ENCODE measurements at places on chromosomes 2 and 18. TPM values are rescaled to one million over a fixed set of nuclear protein-coding genes. Genes with fewer than 3 reads are reported as not detected.

- no peak overlapping the region for H3K27ac ChIP-seq
- no peaks in the 10 kb centered on the region for H3K27me3 ChIP-seq
- H3K36me3 ChIP-seq, result peaks cover 9% of the 10 kb centered on the region
- no peak for DNase-seq
- no peak overlapping the region for H3K4me3 ChIP-seq
These were observed 270.5 kb downstream of the ACTR3 start for GRCh38 chr2:114160263-114160981.

DNA sequence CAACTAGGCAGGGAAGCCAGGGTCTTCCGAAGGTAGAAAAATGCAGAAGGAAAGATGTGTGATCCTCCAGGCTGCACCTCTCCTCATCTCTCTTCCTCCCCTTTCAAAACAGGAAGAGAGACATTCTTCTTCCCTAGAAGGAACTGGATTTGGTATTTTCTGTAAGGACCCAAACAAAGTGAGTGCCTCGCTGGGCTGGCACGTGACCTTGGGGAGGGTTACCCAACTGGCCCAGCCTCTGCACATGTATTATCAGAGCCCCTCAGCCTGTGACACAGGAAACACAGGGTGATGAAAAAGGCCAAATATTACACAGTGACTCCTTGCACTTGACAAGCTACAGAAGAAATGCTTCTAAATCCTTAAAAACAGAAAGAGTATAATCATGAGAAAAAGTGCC lies 2.3 kb downstream of the HJURP start:
- H3K4me3 ChIP-seq, result peak overlapping the region; percentile 95
- peaks cover 55% of the 10 kb centered on the region for H3K36me3 ChIP-seq
- peaks cover 2% of the 10 kb centered on the region for H3K4me1 ChIP-seq
- no peak overlapping the region for H3K27ac ChIP-seq
- no peaks in the 10 kb centered on the region for H3K27me3 ChIP-seq

GRCh38 chr2:100178085-100178788 lies 35.8 kb upstream of the AFF3 start:
- peaks cover 3% of the 10 kb centered on the region for H3K4me1 ChIP-seq
- H3K27me3 ChIP-seq, result no peaks in the 10 kb centered on the region
- H3K4me3 ChIP-seq, result no peak overlapping the region
- no peaks in the 10 kb centered on the region for H3K36me3 ChIP-seq
- peak; percentile 88 for DNase-seq

DNA sequence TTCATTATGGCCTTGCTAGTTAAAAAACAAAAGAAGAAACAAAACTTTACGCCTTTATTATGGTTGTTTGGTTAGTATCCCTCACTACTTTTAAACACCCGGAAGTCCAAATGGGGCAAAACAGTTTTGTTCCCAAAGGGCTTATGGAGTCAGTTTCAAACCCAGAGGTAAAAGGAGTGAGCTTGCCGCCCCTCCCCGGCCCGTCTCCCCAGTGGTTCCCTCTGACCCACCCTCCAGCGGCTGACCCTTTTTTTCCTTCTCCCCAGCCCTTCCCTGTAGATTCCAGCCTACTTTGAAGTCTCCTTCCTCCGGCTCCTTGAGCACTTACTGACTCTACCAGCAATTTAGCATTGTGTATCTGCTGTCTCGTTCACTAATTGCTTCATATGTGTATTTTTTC lies 209.2 kb downstream of the ICOS start:
- H3K27ac ChIP-seq, result no peak overlapping the region
- DNase-seq, result no peak
- no peak overlapping the region for H3K4me3 ChIP-seq
- no peaks in the 10 kb centered on the region for H3K4me1 ChIP-seq
- H3K27me3 ChIP-seq, result no peaks in the 10 kb centered on the region
- no peaks in the 10 kb centered on the region for H3K36me3 ChIP-seq

DNA sequence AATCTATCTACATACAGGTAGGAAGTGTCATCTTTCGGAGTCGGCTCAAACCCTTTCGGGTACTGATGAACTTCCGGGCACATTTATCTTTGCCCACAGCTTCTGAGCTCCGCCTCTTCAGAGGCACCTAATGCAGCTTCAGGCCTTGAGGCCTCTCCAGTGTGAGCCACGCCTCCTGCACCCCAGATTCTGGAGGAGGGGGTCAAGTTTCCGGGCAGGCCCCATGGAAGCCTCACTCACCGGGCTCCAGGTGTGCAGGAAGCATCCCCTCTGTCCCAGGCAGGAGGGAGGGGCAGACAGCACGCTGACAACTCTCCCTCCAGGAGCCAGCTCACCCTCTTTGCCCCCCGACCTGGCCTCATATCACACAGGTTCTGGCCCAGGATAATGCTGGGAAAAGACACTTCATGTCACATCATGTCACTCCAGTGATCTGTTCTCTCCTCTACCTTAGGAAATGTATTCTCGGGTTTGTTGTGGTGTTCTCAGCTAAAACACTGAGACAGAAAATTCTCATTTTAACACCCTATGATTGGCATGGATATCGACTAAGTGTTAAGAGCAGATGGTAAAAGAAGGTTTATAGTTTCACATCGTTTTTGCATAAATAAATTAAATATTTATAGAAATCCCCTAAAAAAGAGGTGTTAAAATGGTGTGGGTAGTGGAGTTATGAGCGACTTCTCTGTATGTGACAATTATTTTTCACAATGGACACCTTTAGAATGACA lies 46.2 kb upstream of the COPS8 start:
- H3K4me3 ChIP-seq, result no peak overlapping the region
- H3K27me3 ChIP-seq, result no peaks in the 10 kb centered on the region
- no peak overlapping the region for H3K27ac ChIP-seq

DNA sequence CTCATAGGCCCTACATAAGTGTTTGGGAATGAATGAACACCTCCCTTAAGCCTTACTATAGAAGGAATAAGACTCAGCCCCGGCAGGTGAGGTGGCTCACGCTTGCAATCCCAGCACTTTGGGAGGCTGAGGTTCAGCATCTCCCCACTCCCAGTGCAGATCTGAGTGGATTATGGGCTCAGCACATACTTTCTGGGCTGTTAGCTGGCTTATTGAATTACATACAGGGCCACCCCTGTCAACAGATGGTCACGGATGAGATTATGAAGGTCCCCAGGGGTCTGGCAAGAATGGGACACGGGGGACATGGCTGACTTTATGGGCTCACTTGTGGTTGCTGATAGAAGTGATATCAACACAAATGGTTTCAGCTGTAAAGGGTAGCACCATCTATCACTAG lies 322.3 kb downstream of the TSN start:
- no peak overlapping the region for H3K4me3 ChIP-seq
- H3K27me3 ChIP-seq, result no peaks in the 10 kb centered on the region
- no peaks in the 10 kb centered on the region for H3K36me3 ChIP-seq
- peaks cover 2% of the 10 kb centered on the region for H3K4me1 ChIP-seq
- no peak overlapping the region for H3K27ac ChIP-seq
- DNase-seq, result no peak

Gene IL18R1
- not detected for total RNA-seq

GRCh38 chr2:182015334-182016109 lies 29.9 kb downstream of the PPP1R1C start:
- H3K27me3 ChIP-seq, result no peaks in the 10 kb centered on the region
- H3K27ac ChIP-seq, result no peak overlapping the region
- H3K36me3 ChIP-seq, result no peaks in the 10 kb centered on the region
- H3K4me1 ChIP-seq, result no peaks in the 10 kb centered on the region

DNA sequence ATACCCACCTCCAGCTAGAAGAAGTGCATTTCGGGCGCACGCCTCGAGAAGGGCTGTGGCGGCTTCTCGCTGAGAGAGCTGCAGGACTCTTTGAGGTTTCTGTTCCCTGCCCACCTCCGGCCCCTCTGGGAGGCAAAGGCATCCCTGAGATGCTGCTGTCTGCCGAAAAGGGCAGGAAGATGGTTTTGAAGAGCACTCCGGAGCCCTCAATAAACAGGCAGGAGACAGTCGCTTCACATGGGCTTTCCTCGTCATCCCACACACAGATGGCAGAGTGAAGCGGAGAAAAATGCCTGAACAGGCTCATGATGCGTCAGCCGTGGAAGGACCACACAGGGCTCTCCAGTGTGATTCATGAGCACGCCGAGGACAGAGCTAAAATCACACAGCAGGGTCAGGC lies 25.4 kb upstream of the GLI2 start:
- H3K4me1 ChIP-seq, result peaks cover 4% of the 10 kb centered on the region
- H3K27ac ChIP-seq, result peak overlapping the region; percentile 24
- peak overlapping the region; percentile 69 for H3K4me3 ChIP-seq
- no peaks in the 10 kb centered on the region for H3K27me3 ChIP-seq
- H3K36me3 ChIP-seq, result no peaks in the 10 kb centered on the region
- no peak for DNase-seq

DNA sequence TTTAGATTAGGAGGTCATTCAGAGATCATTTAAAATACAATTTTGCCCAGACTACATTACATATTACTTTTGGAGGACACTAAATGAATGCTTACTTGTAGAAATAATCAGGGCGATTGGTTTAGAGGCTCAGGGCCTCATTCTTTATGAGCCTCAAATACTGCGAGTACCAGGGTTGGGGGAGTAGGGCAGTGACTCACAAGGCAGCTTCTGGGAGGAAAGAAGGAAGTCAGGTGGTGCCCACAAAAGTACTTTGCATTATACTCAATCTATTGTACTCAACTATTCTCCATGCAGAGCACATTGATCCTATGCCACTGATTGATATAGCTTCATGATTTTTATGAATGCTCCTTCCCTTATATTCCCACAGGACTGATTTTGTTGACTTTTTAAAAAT lies 166.9 kb downstream of the SOCS6 start:
- no peak for DNase-seq
- no peak overlapping the region for H3K4me3 ChIP-seq
- H3K27ac ChIP-seq, result no peak overlapping the region
- H3K4me1 ChIP-seq, result no peaks in the 10 kb centered on the region
- no peaks in the 10 kb centered on the region for H3K27me3 ChIP-seq
- H3K36me3 ChIP-seq, result no peaks in the 10 kb centered on the region

Gene REEP1
- total RNA-seq, result 1.3 TPM

DNA sequence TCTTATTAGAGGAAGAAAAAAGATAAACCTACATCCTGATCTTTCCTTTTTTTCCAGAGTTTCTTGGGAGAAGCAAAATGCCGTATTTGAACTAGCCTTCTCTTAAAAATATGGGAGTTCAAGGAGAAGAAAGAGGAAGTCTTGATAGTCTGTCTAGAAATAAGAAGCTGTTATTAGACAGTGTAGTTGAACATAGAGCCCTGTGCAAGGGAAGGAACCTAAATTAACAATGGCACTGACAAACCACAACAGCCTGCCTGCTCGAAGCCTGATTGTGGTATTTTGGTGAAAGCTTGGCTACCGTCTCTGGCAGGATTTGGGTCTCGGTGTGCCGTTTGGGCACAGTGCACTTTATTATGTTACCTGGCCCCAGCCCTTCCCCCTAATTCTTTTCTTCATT lies 17.1 kb downstream of the SMARCAL1 start:
- no peak for DNase-seq
- H3K27me3 ChIP-seq, result no peaks in the 10 kb centered on the region
- H3K36me3 ChIP-seq, result peaks cover 19% of the 10 kb centered on the region
- H3K27ac ChIP-seq, result no peak overlapping the region

- H3K4me3 ChIP-seq, result no peak overlapping the region
- no peaks in the 10 kb centered on the region for H3K27me3 ChIP-seq
- no peak overlapping the region for H3K27ac ChIP-seq
- H3K4me1 ChIP-seq, result no peaks in the 10 kb centered on the region
These were observed 6.4 kb downstream of the HDAC4 start for GRCh38 chr2:239394346-239394945.

- no peaks in the 10 kb centered on the region for H3K27me3 ChIP-seq
- H3K36me3 ChIP-seq, result no peaks in the 10 kb centered on the region
- no peaks in the 10 kb centered on the region for H3K4me1 ChIP-seq
- H3K4me3 ChIP-seq, result no peak overlapping the region
- no peak for DNase-seq
These were observed 698.2 kb downstream of the TRIB2 start for GRCh38 chr2:13414897-13415296.

Gene TBR1
- total RNA-seq, result not detected

DNA sequence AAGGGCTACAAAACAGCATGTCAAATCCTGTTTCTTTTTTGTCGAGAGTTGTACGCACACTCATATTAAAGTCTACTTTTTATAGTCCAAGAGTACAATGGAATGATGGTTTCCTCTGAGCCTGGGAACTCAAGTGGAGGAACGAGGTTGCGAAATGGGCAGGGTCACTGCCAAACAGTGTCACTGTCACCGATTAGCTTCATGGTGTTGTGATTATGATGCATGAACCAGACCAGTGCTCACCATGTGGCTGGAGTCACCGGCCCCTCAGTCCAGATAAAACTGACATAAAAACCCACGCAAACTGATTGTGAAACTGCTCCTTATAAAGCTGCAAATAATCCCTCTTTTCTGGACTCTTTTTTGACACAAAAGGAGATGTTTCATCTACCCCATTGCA lies 122.0 kb downstream of the COPS8 start:
- DNase-seq, result no peak
- H3K27me3 ChIP-seq, result no peaks in the 10 kb centered on the region
- no peaks in the 10 kb centered on the region for H3K36me3 ChIP-seq
- no peak overlapping the region for H3K27ac ChIP-seq
- peaks cover 14% of the 10 kb centered on the region for H3K4me1 ChIP-seq

Gene AKAIN1
- not detected for total RNA-seq

DNA sequence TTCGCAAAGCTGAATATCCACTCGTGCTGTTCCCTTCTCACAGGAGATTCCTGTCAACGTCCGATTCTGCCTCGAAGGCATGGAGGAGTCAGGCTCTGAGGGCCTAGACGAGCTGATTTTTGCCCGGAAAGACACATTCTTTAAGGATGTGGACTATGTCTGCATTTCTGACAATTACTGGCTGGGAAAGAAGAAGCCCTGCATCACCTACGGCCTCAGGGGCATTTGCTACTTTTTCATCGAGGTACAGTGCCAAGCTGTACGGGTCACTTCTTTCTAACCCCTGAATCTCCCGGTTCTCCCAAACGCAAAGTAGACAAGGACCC lies 14.6 kb downstream of the CNDP2 start:
- H3K4me1 ChIP-seq, result no peaks in the 10 kb centered on the region
- H3K4me3 ChIP-seq, result no peak overlapping the region
- peak; percentile 5 for DNase-seq
- H3K27ac ChIP-seq, result no peak overlapping the region
- no peaks in the 10 kb centered on the region for H3K27me3 ChIP-seq

Gene ZNF521
- 3.3 TPM for total RNA-seq

- H3K27ac ChIP-seq, result no peak within 1 kb of the TSS
- H3K36me3 ChIP-seq, result no peaks in the 10 kb centered on the region
- peak; percentile 64 for DNase-seq
These were observed at the start of gene DPP10 for GRCh38 chr2:114442510-114442909. Gene DPP10 (plus strand): TSS chr2:114442641.
